ENCODE measurements at places on chromosomes 7 and 10.

- no peak for DNase-seq
These were observed 33.9 kb upstream of the TSPAN13 start for GRCh38 chr7:16719699-16720098.

- no peak for DNase-seq
These were observed 206.1 kb upstream of the PHYHIPL start for GRCh38 chr10:58970160-58970915.

DNA sequence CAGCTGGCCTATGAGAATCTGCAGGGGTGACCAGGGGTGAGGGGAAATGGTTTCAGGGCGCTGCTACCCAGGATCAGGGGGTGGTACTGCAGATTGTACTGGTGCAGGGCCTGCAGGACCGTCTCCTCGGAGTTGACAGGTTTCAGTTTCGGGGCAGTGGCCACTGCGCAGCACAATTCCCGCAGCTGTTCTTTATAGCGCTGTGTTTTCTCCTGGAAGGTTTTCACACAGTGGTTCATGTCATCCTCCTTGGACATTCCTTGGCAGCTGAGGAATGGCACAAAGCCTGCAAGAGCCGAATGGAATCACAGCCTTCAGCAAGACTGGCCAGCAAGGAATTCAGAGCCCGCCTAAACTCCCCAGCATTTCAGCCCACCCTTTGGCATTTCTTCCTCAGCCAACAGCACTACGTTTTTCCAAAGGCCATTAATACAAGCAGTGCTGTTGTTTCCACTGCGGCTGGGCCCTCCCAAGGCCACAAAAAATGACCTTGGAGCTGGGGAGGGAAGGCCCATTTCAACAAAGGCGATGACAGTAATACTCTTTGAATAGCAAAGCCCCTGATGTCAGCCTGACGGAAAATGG, 44.9 kb downstream of the PNLIPRP2 start:
- no peak for DNase-seq

GRCh38 chr10:59372543-59372942, 10.2 kb upstream of the FAM13C start:
- no peak for DNase-seq

All from HFF-Myc (cell line).